Progenitor cell of endocrine pancreas (in vitro differentiated cells): ENCODE measurements at places on chromosomes 6 and 20. TPM values are rescaled to one million over a fixed set of nuclear protein-coding genes. Genes with fewer than 3 reads are reported as not detected.

RXRB gene
- total RNA-seq: 44.3 and 47.1 TPM in 2 replicates

NKX2-4 gene
- not detected in 2 replicates for total RNA-seq

DNA sequence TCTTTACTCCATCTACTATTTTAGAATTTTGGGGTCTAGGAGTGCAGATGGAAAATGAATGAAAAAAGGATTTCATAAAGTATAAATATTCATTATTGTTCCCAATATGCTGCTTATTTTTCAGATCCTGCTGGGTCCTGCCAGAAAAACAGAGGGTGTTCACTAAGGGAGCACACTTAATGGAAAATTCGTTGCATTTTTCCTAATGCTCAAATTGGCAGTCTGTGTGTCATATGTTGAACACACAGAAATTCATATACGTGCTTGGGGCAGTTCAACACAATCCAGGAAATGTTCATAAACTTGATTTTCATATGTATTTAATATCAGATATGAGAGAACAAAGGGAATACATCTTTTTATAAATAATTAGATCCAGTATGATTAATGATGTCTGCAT, 1019.4 kb downstream of the EPHA7 start:
- no peaks in the 10 kb centered on the region for H3K27me3 ChIP-seq
- H3K4me3 ChIP-seq: no peak overlapping the region
- no peak for DNase-seq
- no peak overlapping the region for H3K27ac ChIP-seq
- H3K36me3 ChIP-seq: no peaks in the 10 kb centered on the region

DNA sequence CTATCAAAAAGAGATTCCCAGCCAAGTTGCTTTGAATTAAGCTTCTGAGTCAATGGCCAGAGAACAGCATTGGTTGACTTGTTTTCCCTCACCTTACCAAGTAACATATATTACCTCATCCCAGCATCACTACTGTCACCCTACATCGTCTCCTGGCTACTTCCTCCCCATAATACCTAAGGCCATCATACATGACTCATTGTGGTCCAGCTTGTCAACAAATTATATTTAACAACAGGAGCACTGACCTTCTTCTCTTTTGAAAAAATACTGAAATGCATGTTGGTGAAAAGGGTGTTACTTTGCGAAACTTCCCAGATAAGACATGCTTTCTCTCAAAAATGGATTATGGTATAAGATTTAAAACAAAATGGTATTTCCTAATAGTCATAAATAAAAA, 106.9 kb downstream of the TBX18 start:
- H3K4me3 ChIP-seq: no peak overlapping the region
- DNase-seq: no peak
- H3K36me3 ChIP-seq: no peaks in the 10 kb centered on the region
- H3K27ac ChIP-seq: no peak overlapping the region
